NCI-H774 (cell line): ENCODE measurements at places on chromosomes 3 and 15.
A peak's percentile ranks its signal among the peaks of the same experiment; 100 is the strongest.

- peak; percentile 2 for DNase-seq
Observed at GRCh38 chr15:60526127-60526616, 47.2 kb upstream of the ICE2 start.

DNA sequence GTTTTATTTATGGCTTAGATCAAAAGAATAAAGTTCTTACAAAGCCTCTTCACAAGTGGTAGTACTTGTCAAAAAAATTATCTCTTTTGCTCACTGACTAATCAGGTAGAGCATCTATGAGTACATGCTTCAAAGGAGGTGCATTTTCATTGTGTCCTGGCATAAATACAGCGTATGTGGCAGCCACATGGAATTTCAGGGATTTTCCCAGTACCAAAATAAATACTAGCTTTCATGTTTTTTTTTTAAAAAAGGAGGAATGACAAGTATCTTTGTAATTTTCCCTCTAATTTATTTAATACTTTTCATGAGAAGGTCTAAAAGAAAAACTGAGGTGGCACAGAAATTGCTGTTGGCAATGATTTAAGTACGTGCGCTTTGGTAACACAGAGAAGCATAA is 597.8 kb upstream of the ALCAM start:
- no peak for DNase-seq

- DNase-seq, result no peak
Observed at GRCh38 chr3:193828477-193828876, 235.5 kb downstream of the OPA1 start.

DNA sequence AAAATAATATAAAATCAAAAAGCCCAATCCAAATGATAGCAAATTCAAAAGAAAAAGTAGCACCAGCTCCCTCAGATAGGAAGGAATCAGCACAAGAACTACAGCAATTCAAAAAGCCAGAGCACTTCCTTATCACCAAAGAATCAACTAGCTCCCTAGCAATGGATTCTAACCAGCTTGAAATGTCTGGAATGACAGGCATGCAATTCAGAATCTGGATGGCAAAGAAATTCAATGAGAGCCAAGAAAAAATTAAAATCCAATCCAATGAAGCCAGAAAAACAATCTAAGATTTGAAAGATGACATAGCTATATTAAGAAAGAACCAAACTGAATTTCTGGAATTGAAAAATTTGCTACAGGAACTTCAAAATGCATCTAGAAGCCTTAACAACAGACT is 1334.4 kb upstream of the ALCAM start:
- no peak for DNase-seq

GRCh38 chr3:186004209-186004608 is 66.4 kb upstream of the TRA2B start:
- DNase-seq, result no peak

DNA sequence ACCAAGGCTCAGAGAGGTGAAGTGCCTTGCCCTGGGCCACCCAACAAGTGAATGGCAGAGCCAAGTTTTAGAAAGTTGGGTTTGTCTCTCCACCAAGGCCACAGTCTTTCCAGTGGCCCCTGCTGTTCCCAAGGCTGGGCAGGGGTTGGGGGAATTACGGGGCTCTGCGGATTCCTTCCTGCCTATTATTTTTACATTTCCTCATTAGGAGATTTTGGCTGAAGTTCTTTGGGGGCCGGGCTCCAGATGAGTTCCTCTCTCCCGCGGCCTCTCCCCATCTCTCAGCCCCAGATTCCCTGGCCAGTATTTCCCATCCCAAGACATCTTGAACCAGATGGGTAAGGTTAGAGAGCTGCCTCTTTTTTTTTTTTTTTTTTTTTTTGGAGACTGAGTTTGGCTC is 44.0 kb upstream of the SMAD6 start:
- no peak for DNase-seq

DNA sequence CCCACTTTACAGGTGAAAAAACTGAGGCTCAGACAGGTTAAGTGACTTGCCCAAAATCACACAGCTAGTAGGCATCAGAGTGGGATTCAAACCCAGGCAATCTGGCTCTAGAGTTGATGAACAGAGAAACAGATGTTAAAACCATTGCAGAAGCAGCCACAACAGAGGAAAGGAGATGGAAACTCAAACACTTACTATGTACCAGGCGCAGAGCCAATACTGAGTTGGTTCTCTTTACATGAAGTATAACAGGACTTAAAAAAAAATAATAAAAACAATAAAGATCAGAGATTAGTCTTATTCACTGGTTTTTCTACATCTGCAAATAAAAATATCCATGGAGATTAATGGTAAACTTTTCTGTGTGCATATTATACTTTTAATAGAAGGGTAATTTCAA is 84.9 kb upstream of the SPATA12 start:
- no peak for DNase-seq

GRCh38 chr3:143613226-143613625 is 235.0 kb downstream of the SLC9A9 start:
- DNase-seq, result no peak

- no peak for DNase-seq
Observed at GRCh38 chr3:79056498-79056897, 711.3 kb downstream of the ROBO1 start.

DNA sequence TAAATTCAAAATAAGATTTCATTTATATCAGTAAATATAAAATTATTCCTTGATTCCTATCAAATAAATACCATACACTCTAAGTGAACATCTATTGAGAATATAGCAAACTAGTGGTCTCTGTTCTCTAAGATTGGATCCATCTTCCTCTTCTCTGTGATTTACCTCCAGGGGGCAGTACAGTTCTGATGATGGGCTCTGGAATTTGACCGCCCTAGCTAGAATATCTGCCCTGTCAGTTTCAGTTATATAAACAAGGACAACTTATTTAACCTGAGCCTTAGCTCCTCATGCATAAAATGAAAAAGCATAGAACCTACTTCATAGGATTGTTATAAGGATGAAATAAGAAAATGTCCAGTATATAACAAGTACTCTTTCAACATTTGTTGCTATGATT is 171.1 kb upstream of the CCDC54 start:
- DNase-seq, result no peak

- no peak for DNase-seq
Observed at GRCh38 chr3:56962206-56962605, 98.3 kb upstream of the SPATA12 start.

DNA sequence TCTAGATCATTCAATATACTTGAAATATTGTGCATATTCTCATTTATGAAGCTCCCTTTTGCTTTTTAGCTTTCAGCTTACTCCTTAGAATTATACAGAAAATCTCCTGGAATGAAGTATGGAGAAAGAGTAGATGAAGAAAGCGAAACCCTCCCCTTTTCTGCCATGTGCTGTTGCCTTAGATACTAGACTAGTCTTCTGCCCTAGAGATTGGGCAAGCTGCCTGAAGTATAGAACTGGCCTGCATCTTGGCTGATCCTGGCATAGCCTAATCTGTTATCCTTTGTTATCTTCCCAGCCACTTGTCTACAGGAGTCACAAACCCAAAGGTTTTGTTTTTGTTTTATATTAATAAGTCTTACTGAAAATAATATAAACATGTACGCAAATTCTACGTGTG is 138.8 kb downstream of the RBPMS2 start:
- no peak for DNase-seq

DNA sequence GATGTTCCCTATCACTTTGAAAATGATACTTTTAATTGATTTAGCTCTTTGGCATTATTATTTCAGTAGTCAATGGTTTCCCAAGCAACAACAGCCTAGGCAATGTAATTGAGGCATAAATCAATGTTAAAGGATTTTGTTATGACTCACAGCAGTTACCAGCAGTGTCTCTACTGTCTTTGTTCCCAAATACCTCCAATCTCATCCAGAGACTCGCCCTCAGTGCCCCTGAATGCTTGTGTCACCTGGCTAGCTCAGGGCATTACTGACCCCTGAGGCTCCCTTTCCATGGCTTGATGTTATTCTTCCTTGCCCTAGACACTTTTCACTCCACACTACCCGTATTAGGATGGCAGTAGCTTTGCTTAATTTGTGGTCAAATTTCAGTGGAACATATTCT is 227.2 kb downstream of the SQOR start:
- no peak for DNase-seq

GRCh38 chr15:61033940-61034677 is 195.0 kb downstream of the RORA start:
- DNase-seq, result no peak

- DNase-seq, result no peak
Observed at GRCh38 chr15:70197945-70198361, 100.2 kb upstream of the TLE3 start.

- no peak for DNase-seq
Observed at GRCh38 chr15:50864873-50865272, 43.6 kb upstream of the AP4E1 start.

DNA sequence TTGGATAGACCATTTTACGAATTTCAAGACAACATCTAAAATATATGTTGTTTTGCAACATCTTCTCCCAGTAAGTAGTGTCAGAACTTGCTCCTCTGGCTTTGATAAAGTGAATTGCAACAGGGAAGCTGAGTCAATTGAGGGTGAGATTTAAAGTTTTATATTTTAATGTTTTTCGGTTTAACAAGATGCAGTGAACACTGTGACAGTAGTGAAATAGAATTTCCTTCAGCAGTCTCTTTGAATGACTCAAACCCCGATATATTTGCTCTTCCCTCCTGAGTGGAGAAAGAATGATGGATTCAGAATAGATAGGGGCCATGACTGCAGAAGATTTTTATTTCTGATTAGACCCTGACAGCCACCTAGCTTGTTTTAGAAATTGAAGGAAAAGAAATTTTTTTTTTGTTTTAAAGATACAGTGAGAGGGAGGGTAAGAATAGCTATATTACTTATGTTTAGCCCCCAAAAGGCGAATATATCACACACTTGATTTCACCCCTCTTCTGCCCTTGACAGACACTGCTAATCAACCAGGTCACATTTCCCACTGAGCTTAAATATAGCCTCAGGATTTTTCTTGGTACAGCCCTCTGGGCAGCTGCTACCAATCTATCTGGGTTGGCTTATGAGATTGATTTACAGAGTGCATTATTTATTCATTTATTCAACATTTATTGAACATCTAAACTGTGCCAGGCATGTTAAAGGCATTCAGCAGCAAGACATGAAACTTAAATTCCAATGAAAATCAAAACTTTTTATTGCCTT is 183.3 kb upstream of the ADAMTS9 start:
- no peak for DNase-seq

- DNase-seq, result no peak
Observed at GRCh38 chr15:96515371-96515770, 184.9 kb downstream of the NR2F2 start.

- DNase-seq, result no peak
Observed at GRCh38 chr3:36890261-36890660, 54.6 kb downstream of the TRANK1 start.

DNA sequence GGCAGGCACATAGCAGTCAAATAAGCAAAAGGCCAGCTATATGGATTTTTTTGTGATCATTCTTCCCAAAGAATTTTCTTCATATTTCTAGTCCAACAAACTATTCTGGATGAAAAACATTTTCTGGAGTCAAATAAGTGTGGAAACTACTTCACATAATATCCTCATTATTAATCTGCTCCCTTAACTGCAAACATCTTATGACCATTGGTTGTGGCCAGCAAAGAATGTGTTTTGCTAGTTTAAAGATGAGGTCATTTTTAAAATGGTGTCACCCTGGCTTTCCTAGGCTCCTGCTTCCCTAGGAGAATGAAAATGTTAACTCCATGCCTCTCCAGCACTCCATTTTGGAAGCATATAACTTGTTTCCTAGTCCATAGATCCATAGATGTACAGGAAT is 118.8 kb downstream of the SST start:
- no peak for DNase-seq

DNA sequence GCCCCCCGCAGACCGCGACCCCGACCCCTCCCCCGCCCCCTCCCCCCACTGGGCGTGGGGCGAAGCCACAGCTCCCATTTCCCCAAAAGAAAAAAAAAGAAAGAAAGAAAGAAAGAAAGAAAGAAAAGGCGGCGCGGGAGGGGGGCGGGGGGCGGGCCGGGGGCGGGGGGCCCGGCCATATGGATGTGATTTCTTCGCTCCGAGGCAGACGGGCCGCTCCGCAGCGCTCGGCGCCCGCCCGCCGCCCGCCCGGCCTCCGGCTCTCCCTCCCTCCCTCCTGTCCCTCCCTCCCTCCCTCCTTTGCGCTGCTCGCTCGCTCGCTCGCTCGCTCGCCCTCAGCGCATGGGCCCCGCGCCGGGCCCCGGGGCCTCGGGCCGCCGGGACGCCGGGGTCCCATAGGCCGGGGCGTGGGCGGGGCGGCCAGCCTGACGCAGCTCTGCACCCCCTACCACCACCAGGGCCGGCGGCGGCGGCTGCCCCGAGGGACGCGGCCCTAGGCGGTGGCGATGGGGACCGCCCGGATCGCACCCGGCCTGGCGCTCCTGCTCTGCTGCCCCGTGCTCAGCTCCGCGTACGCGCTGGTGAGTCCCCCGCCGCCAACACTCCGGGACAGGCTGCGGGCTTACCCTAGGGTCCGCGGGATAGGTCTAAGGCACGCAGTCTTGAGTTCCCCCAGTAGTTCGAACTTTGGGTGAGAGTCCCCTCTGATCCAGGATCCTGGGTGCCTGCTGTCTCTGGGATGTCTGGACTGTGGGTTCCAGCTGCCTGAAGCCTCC is 5.7 kb downstream of the PTH1R start:
- no peak for DNase-seq

DNA sequence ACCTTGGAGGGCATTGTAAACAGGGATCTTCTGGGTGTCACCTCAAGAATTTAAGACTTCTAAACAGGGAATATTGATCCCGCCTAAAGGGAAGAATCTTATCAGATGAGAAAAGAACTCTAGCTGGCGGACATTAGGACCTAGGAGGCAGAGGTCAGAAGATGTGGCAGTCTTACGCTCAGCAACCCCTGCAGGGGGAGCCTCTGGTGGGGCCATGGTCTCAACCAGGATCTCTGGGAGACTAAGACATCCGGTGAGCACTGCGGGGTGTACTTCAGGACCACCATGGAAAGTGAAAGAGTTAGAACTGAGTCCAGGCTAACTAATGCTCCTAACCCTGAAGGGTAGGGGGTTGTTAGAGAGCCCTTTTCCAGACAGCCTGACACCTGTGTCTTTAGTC is 295.2 kb downstream of the VGLL3 start:
- no peak for DNase-seq

- DNase-seq, result no peak
Observed at GRCh38 chr3:171906951-171907676, 64.0 kb downstream of the TMEM212 start.

- DNase-seq, result no peak
Observed at GRCh38 chr3:62392626-62393292, 19.4 kb upstream of the FEZF2 start.

GRCh38 chr15:100134089-100134583 is 207.6 kb downstream of the ADAMTS17 start:
- no peak for DNase-seq

GRCh38 chr15:92665100-92665555 is 9.6 kb upstream of the FAM174B start:
- no peak for DNase-seq

DNA sequence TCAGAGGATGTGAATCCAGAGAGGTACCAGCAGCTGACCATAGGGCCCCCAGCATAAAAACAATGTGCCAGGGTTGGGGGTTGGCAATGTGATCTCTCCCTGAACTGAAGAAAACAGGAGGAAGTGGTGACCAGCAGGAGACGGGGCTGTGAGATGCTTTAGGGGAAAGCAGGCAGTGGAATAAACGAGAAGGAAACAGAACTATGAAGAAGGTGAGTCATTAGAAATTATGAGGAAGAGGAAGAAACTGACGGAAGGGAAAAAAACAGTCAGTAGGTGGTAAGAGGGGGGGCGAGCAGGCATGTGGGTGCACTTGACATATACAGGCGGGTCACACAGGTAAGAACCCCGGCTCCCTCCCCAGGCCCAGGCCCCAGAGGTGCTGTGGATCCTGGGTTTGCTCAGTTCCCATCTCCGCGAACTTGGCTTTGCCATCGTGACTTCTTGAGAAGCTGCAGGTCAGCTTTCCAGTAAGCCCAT is 42.2 kb upstream of the B3GNT5 start:
- DNase-seq, result no peak

GRCh38 chr3:81790117-81790516 is 28.7 kb upstream of the GBE1 start:
- DNase-seq, result no peak
